Activated T-helper 9 cell treated with anti-CD3 and anti-CD28 coated beads, Interleukin-2, amount 50 U/mL, for 16 hours (primary cell): ENCODE measurements at places on chromosomes 4 and X.

DNA sequence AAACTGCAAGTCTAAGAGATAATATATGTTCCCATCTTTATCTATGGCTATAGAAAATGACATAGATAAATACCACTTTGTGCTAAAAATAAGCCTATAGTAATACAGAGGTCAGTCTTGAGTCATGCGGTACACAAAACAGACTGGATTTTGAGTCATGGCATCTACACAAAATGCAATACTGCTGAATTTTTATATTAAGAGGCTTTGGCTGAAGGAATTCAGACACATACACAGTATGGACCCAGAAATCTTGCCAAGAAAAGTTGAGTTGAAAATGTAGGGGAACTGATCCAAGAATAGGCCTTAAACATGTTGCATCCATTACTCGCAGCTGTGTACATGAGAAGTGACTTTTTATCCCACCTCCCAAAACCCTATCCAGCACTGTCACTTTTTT lies 184.4 kb downstream of the TENM3 start:
- no peak for DNase-seq

GRCh38 chr4:57114973-57115372 lies 4.8 kb upstream of the IGFBP7 start:
- DNase-seq: no peak

GRCh38 chrX:5774446-5774845 lies 454.2 kb downstream of the NLGN4X start:
- DNase-seq: no peak

DNA sequence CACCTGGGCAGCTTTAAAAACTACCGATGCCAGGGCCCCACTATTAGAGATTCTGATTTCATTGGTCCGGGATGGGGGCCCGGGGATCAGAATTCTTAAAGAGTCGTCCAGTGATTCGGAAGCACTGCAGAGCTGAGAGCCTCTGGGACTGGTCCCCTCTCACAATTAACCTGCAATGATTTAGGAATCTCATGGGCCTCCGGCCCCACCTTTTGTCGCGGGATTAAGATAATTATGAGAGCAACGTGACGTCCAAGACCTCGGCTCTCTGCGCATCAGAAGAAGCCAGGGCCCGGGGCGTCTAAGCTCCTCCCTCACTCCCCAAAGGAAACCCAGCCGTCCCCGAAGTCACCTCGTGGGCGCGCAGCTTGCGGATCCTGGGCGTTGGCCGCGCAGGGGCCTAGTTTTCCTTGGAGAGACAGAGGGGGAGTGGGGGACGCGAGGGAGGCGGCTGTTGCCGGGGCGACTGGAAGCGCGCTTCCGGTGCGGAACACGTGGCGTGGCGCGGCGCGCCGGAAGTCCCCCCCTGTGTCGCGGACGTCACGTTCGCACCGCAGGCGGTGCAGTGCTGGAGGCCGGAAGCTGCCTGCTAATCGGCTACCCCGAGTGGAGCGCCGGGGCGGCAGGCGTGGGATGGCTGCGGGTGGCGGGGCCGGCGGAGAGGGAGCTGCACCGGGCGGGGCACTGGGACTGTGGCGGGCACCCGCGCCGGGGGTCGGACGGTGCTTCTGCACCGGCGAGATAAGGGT lies at the start of gene GEMIN8:
Gene GEMIN8, minus strand, starts transcription at position 468 of the 749 bp plus-strand sequence. CDS start 8,414 bp downstream, outside the sequence.
- peak; percentile 88 for DNase-seq

GRCh38 chr4:141037446-141037845 lies 95.8 kb downstream of the RNF150 start:
- DNase-seq: no peak

- DNase-seq: no peak
Observed at GRCh38 chr4:119218093-119218492, 5.6 kb downstream of the USP53 start.

- DNase-seq: no peak
Observed at GRCh38 chr4:145762719-145763118, 82.8 kb downstream of the C4orf51 start.
